Fibroblast of lung (primary cell): ENCODE measurements at places on chromosomes 4 and X. TPM values are rescaled to one million over a fixed set of nuclear protein-coding genes. Genes with fewer than 3 reads are reported as not detected.

ADGRL3 gene
- under 0.01 and 0.26 TPM in 2 replicates for total RNA-seq

MAGEA11 gene
- not detected in 2 replicates for total RNA-seq

HTN1 gene
- total RNA-seq = not detected in 2 replicates

CDKL2 gene
- 1.8 and 2.3 TPM in 2 replicates for total RNA-seq

C4orf50 gene
- total RNA-seq = not detected in 2 replicates

GPR173 gene
- 2.3 and 5.6 TPM in 2 replicates for total RNA-seq

RAB39B gene
- total RNA-seq = 1.3 and 3.0 TPM in 2 replicates

PAGE2B gene
- total RNA-seq = not detected in 2 replicates

CXCL9 gene
- total RNA-seq = not detected in 2 replicates
